ENCODE measurements at places on chromosomes 3 and 15.
A peak's percentile ranks its signal among the peaks of the same experiment; 100 is the strongest.

DNA sequence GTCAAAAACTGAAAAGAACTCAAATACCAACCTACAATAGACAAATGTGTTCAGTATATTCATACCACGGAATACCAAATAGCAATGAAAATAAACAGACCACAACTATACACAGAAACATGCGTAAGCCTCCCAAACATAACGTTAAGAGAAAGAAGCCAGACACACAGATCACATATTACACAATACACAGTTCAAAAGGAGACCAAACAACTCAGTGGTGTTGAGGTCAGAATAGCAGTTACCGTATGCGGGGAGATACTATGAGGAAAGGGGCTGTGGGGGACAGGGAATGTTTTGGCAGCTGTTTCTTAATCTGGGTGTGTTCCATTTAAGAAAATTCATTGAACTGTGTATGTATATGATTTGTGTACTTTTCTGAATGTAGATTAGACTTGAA is 6.6 kb downstream of the OSBPL10 start:
- no peak for DNase-seq

DNA sequence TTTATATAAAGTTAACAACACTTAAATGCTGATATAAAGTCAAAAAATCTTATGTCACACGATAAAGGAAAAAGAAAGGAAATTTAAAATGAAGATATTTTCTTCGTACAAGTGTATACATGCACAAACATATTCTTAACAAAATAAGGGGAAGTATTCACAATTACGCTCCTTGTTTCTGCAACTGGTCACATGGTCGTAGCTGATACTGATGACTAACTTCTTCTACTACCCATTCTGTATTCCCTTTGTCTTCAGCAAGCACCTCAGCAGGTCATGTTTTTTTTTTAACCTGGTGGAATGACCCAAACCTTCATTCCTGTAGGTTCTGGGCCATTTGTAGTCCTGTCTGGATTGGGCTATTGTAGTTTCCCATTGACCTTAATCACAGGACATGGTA is 30.0 kb upstream of the CMTM8 start:
- no peak for DNase-seq

GRCh38 chr3:171380711-171381425 is 79.3 kb downstream of the TNIK start:
- no peak for DNase-seq

DNA sequence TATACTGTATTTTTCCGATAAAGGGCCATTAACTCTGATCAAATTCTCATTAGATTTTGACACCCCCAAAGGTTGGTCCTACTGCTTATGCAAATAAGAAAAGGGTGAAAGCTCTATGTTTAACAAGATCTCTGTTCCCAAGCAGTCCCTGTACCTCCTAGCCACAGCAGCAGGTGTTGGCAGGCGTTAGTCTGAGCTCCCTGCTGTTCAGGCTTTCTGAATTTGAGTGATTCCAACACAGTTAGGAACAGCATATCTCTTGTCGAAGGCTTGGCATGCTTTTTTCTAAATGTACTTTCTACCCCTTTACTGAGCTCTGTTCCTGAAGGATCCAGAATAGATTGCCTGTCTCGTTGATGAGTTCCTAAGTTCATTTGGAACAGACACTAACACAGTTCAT is 42.3 kb downstream of the MITF start:
- no peak for DNase-seq

DNA sequence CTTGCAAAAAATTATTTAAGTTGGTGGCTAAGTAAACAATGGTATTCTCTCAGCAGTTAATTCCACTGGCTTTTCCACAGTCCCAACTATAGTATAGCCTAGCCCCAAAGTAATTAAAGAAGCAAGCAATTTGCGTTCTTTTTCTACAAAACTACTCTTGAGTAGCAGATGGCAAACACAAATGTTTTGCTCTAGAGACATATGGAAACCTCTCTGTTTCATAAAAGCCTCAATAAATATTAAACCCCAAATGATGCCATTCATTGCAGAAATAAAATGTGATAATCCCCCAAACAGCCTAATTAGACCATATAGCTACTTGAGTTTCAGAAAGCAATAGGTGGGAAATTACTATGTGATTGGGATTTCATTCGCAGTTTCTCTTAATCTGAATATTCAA is 8.7 kb upstream of the RAB8B start:
- DNase-seq = no peak

- DNase-seq = no peak
Observed at GRCh38 chr15:23854912-23855659, 168.0 kb upstream of the NDN start.

GRCh38 chr3:187507905-187508304 is 139.7 kb downstream of the RTP4 start:
- no peak for DNase-seq

DNA sequence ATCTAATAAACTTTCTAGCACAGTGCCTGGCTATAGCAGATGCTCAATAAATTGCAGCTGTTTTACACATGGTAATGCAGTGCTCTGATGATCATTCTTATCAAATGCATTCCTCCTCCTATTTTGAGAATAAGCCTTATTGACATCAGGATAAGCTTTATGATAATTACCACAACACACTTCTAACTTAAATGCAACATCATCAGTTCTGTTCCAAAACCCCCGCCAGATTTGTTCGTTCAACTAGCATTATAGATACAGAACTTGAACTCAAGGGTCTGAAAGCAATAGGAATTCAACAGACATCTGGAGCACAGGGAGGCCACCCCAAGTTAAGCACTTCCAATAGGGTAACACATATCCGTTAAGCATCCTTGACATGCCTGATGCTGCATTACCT is 684.4 kb upstream of the LMCD1 start:
- DNase-seq = no peak

DNA sequence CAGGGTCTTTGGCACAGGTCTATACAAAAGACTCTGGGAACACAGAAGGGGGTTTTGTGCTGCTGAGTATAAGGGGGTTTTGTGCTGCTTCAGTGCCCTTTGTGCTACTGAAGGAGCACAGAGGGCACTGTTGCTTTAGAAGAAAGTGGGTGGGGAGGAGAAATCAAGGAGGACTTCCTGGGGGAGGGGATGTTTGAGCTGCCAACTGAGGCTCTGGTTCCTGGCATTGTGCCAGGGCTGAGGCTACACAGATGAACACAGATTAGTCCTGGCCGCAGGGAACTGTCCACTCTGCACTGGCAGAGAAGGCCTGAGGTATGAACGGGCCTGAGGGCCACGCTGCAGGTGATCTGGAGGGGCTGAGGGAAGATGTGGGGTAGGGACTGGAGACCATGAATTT is 32.2 kb upstream of the SEC13 start:
- DNase-seq = no peak

- no peak for DNase-seq
Observed at GRCh38 chr3:21392526-21392925, 358.5 kb downstream of the ZNF385D start.

DNA sequence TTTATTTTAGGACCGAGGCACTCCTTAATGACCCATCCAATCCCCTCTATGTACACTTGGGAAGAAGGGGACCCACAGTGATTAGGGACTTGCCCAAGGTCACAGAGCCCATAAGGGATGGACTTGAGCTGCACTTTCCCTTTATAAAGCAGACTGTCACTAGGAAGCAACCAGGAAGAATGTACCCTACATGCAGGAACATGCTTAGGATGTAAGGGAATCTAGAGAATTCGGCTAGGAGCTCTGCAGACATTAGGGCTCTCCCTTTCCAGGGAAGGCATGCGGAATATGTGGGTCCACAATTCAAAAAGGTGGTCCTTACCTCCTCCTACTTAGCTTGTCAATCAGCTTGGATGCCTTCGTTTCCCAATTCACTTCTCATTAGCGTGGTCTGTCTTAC is 78.7 kb downstream of the TMEM266 start:
- DNase-seq = no peak

- DNase-seq = peak; percentile 90
Observed at GRCh38 chr3:71542521-71543370, 40.8 kb downstream of the FOXP1 start.

DNA sequence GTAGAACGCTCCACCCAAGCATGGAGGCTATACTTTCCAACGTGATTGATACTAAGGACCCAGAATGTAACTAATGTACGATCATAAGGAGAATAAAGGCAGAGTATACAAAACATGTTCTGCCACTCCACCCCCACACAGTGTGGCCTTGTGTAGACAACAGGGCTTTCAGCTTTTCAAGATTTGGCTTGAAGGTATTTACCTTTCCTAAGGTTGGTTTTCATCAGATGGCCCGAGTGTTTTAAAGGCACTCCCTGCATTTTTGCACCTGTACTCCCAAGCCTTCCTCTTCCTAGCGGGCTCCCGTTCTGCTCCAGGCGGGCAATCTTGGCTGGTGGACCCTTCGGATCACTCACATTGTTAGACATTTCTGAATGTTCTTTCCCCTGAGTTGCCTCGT is 4.6 kb downstream of the SATB1 start:
- DNase-seq = no peak

GRCh38 chr3:131803113-131803512 is 231.7 kb downstream of the CPNE4 start:
- no peak for DNase-seq

GRCh38 chr15:90489514-90489913 is 40.2 kb upstream of the CRTC3 start:
- no peak for DNase-seq

DNA sequence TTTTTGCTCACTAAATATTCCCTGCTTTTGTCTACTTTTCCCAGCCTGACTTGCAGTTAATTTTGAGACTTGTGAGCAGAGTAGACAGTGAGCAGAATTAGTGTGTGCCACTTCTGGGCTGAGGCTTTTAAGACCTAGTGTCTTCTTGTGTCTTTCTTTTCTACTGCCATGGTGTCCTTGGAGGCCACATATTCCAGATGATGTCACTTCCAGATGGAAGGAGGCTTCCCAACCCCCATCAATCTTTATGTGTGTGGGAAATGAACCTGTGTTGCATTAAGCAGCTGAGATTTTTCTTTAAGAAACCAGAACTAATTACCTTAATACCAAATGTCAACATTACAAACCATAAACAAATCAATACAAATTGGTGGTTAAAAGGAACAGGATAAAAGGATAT is 774.7 kb upstream of the ROBO1 start:
- no peak for DNase-seq

DNA sequence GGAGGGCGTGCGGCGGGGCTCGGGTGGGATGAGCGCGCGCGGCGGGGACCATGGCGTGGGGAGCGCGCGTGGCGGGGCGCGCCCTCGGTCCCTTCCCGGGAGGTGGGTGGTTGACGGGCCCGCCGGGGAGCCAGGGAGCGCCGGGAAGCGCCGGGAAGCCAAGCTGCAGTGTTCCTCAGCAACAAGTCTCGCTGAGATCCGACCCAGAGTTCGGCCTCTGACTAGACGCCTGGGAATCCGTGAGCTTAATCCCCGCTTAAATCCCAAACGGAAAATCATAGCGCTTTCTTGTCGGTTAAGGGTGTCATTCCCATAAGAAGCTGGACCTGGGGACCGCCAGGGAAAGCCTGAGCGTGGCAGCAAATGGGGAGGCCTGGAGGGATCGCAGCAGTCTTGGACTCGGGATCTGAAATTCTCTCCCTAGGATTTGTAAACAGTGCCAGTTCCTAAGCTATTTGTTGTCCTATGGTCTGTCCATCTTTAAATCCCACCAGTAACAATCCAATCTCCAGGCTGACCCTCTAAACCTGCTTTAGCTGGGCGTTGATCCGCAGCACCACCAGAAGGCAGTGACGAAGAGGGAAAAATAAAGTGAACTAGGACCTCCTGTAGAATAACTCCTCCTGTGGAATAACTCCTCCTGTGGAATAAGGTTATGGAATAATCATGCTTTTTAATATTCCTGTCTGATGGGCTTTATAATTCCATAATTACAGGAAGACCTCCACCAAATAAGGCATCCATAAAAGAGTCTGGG is 570 bp upstream of the NEDD4 start:
- DNase-seq = no peak
